Endothelial cell of coronary artery (primary cell): ENCODE measurements at places on chromosomes 12 and 14. TPM values are rescaled to one million over a fixed set of nuclear protein-coding genes. Genes with fewer than 3 reads are reported as not detected.

YBX3 gene
- total RNA-seq = 174 and 228 TPM in 2 replicates

SLC16A7 gene
- total RNA-seq = 5.5 and 9.4 TPM in 2 replicates

PTGER2 gene
- 1.4 TPM in 1 of 2 replicates, not detected in the other for total RNA-seq

NUP107 gene
- total RNA-seq = 47.4 and 62.0 TPM in 2 replicates

SLC25A47 gene
- not detected in 2 replicates for total RNA-seq

NTS gene
- not detected in 2 replicates for total RNA-seq

PSMC6 gene
- 100 and 101 TPM in 2 replicates for total RNA-seq

AKAP3 gene
- 0.47 and 0.90 TPM in 2 replicates for total RNA-seq

A2ML1 gene
- total RNA-seq = not detected in 2 replicates

BCL11B gene
- 0.09 and 0.18 TPM in 2 replicates for total RNA-seq

ZNF385A gene
- total RNA-seq = 0.45 and 1.1 TPM in 2 replicates

KCNC2 gene
- not detected in 2 replicates for total RNA-seq

ADAM21 gene
- 0.18 and 0.38 TPM in 2 replicates for total RNA-seq

KCNH3 gene
- total RNA-seq = under 0.01 and 0.09 TPM in 2 replicates

TAS2R8 gene
- 0.09 TPM in 1 of 2 replicates, not detected in the other for total RNA-seq

AQP2 gene
- total RNA-seq = not detected in 2 replicates

HNF1A gene
- total RNA-seq = not detected in 2 replicates

HCAR1 gene
- under 0.01 TPM in 2 replicates for total RNA-seq

ANKRD13A gene
- total RNA-seq = 26.6 and 32.0 TPM in 2 replicates

SERPINA3 gene
- 0.18 and 36.9 TPM in 2 replicates for total RNA-seq

HSPA2 gene
- 2.7 and 7.9 TPM in 2 replicates for total RNA-seq

SDR9C7 gene
- not detected in 2 replicates for total RNA-seq

TMEM132D gene
- total RNA-seq = not detected in 2 replicates

TMEM253 gene
- total RNA-seq = not detected in 2 replicates

ACSM4 gene
- not detected in 2 replicates for total RNA-seq

RD3L gene
- total RNA-seq = not detected in 2 replicates

ZBTB1 gene
- total RNA-seq = 37.9 and 43.4 TPM in 2 replicates

B3GNT4 gene
- under 0.01 TPM in 2 replicates for total RNA-seq

AMIGO2 gene
- 10.2 and 10.9 TPM in 2 replicates for total RNA-seq

RABGGTA gene
- total RNA-seq = 20.5 and 21.1 TPM in 2 replicates

CCDC88C gene
- 25.3 and 27.3 TPM in 2 replicates for total RNA-seq

SERPINA1 gene
- total RNA-seq = not detected in 2 replicates

PRKCH gene
- total RNA-seq = 190 and 240 TPM in 2 replicates

GDF3 gene
- 0.18 TPM in 1 of 2 replicates, not detected in the other for total RNA-seq

TAS2R7 gene
- 0.09 TPM in 1 of 2 replicates, not detected in the other for total RNA-seq

TAS2R31 gene
- total RNA-seq = 2.4 and 5.1 TPM in 2 replicates

CCDC197 gene
- total RNA-seq = not detected in 2 replicates

LIMA1 gene
- total RNA-seq = 50.3 and 93.5 TPM in 2 replicates

CMA1 gene
- not detected in 2 replicates for total RNA-seq

SERPINA6 gene
- not detected in 2 replicates for total RNA-seq

ZFHX2 gene
- 0.27 and 0.38 TPM in 2 replicates for total RNA-seq

MAP3K9 gene
- total RNA-seq = under 0.01 TPM in 1 of 2 replicates, not detected in the other

CLEC9A gene
- not detected in 2 replicates for total RNA-seq

ETNK1 gene
- 30.9 and 33.9 TPM in 2 replicates for total RNA-seq

FOXN4 gene
- not detected in 2 replicates for total RNA-seq

PRICKLE1 gene
- 21.4 and 22.1 TPM in 2 replicates for total RNA-seq

THTPA gene
- 7.9 and 15.7 TPM in 2 replicates for total RNA-seq

MGP gene
- 65.4 and 192 TPM in 2 replicates for total RNA-seq

OR10G3 gene
- not detected in 2 replicates for total RNA-seq

LHX5 gene
- not detected in 2 replicates for total RNA-seq

RERGL gene
- not detected in 2 replicates for total RNA-seq

OR6C75 gene
- total RNA-seq = not detected in 2 replicates
